ENCODE measurements at places on chromosomes 7 and 10.

DNA sequence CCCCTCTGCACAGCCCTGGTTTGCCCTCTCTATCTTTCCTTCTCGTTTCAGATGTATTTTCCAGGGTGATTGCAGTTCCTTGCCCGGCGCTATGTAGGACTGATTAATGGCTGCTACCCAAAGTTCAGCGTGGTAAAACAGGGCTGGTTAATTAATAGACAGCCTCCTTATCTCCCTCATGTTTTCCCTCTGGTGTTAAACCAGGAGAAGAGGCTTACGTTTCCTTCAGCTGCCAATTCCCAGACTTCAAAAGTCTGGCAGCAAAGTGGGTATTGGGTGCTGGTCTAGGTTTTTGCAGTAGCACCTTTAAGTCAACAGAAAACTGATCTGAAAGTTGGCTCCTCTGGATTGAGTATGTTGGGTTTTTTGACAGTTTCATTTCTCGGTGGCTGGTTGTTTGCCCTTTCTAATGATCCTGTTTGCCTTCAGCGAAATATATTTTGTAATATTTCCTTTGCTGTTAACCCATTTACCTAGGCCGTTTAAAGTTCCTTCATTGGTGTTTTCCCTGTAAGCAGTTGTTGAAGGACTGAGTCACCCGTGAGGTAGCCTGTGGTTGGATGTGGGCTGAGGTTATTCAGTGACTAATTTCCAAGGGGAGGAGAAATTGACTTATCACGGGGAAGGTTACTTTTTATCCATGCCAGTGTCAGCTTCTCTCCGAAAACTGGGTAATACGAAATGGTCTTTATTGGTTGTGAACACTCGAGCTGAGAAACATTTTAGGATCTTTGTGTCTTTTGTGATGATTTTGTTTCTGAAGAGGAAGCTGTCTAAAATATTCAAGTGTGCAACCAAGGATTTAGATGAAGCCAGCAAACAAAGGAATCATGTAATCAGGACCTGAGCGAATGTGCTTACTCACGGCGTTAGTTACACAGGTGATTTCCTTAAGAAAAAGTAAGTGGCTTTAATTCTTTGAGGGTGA lies 257.2 kb downstream of the KIAA1217 start:
- peak; percentile 87 for DNase-seq

GRCh38 chr10:132986978-132987377 lies 44.6 kb upstream of the CFAP46 start:
- DNase-seq: no peak

- no peak for DNase-seq
Measured at GRCh38 chr7:107479303-107479702, 9.4 kb downstream of the GPR22 start.

DNA sequence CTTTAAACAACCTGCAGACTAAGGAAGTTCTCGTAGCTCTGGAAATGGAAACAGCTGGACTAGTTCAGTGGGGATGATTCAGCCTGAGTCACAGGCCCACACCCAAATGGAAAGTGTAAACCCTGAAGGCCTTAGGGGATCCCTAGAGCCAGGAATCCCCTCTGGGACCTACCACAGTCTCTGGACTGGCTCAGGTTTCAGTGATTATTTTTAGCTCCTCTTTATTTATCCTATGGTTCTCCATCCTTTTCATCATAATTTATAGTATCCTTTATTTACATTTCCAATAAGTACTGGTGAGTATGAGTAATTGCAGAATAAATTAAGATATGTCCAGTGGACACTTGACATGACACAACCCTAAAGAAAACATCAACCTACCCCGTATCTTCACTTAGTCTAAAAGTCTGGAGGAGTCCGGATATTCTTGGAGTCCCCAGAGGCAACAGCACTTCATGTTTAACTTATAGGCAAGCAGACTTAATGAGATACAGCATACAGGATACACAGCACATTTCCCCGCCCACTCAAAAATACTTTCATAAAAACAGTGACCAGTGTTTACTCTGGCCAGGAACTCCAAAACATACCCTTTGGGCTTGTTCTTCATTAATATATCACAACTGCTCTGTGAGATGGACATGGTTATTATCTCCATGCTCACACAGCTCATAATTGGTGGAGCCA lies 28.4 kb upstream of the SEMA3E start:
- peak; percentile 97 for DNase-seq

DNA sequence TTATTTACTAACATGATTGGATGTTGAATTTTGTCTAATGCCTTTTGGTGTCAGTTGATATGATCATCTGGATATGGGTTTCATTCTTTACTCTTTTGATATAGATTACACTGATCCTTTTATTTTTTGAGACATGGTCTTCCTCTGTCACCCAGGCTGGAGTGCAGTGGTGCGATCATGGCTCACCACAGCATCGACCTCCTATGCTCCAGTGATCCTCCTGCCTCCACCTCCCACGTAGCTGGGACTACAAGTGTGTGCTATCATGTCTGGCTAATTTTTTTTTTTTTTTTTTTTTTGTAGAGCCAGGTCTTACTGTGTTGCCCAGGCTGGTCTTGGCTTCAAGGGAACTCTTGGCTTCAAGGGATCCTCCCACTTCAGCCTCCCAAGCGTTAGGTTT lies 27.1 kb downstream of the BMS1 start:
- no peak for DNase-seq

- no peak for DNase-seq
Measured at GRCh38 chr7:141268614-141269013, 194.8 kb downstream of the TMEM178B start.

Measured in fibroblast of the aortic adventitia (primary cell).